ENCODE measurements at places on chromosomes 4 and X.

DNA sequence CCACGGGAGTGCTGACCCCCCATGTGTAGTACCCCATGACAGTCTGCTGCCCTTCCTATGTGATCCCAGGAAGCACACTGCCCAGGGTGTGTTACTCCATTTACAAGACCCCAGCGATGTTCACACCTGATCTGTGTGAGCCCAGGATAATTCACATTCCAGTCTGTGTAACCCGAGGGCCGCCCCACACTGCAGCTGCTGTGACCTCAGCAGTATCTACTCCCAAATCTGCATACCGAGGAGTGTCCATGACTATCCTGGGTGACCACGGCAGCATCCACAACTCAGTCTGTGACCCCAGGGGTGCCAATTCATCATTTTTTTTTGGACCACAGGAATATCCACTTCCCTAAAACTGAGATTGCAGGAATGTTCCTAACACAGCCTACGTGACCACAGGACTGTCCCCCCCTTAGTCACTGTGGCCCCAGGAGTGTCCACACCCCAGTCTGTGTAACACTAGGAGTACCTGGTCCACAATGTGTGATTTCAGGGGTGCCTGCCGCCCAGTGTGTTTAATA, 7.8 kb upstream of the GLOD5 start:
- no peak for DNase-seq

DNA sequence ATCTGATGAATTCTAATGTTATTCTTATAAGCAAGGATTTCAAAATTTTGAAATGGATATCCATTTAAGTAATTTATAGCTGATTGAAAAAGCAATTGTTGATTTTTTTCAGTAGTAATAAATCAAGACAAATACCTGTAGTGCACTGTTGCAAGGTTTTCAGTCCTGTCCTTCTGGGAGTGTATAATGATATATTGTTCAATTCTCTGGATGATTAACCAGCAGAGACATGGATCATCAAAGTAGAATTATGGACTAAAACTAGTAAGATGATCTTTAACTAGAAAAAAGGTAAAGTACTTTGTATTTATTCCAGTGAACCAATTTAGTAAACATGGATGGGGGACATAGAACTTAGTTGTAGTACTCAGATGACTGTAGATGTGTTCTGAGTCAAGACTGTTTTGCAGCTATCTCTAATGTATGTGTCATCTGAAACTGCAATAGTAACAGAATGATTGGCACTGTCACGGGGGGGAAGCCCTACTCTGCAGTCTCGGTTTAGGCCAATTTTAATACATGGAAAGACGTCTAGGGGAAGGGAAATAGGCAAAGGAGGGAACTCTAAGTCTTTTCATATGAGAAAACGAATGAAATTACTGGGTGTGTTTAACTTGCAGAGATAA, 121.9 kb downstream of the GLRA3 start:
- DNase-seq, result no peak

DNA sequence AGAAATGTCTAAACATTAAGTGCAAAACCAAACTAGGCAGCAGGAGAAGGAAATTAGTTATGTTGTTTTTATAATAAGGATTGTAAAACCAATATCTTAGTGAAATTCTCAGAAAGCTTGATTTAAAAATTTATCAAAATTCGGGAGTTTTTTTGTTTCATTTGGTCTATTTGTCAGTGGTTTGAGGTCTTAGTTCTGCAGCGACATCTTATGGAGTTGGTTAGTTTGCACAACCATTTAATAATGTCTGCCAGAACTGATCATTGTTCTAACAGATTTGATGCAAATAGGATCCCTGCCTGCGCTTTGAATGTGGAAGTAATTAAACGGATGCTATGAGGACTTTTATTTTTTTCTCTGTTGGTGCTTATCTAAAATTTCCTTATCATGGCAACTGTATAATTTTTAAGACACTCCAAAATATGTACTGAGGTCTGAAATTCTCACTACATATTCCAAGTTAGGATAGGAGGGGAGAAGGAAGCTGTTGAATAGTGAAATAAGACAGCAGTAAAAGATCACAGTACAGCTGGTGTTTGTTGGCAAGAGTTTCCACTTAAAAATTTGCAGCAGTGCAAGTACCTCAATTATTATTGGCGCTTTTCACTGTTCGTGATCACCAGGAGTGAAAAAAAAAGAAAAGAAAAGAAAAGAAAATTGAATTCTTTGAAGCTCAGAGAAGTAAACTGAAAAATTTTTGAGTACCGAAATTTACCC, 2521.4 kb downstream of the ARAP2 start:
- no peak for DNase-seq

GRCh38 chrX:3443184-3443583, 96.7 kb upstream of the MXRA5 start:
- DNase-seq, result no peak

DNA sequence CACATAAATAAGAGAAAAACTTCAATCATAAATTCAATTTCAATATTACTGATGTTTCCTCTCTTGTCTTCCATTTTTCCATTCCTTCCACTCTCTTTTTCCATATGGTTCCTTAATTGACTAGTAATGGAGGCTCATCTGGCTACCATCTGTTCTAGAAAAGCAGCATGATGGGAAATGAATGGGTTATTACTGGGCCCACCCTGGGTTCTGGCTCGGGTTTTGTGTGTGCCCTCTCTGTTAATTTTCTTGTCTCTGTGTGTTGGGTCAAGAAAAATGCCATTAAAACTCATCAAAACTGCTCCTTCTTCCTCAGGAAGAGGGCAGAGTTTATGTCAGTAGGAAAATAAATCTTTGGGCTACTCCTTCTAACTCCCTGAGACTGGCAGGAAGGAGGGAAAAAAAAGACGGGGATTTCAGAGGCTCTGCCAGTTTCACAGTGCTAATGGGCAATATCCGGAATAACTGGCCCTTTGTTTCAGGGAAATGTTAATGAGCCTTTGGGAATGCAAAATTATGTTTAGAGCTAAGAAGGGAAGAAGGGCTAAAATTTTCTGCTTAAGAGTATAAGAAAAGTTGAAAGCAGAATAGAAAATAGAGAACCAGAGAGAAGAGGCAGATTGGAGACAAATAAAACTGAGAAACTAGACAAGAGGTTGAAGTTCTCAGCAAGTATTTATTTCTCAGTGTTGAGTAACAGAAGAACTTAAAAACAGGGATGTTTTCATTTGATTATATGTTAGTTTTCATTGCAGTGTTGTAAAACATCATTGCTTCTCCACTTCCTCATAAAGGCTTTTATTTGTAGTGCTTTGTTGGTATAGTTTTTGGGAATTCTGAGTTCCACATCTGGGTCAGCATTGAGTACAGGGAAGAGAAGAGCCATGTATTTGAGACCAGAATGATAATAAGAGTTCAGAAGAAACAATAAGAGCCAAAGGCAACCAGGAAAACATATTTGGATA, 19.7 kb downstream of the GABRB1 start:
- DNase-seq, result no peak

GRCh38 chr4:147590249-147590920, 26.8 kb upstream of the TMEM184C start:
- no peak for DNase-seq

DNA sequence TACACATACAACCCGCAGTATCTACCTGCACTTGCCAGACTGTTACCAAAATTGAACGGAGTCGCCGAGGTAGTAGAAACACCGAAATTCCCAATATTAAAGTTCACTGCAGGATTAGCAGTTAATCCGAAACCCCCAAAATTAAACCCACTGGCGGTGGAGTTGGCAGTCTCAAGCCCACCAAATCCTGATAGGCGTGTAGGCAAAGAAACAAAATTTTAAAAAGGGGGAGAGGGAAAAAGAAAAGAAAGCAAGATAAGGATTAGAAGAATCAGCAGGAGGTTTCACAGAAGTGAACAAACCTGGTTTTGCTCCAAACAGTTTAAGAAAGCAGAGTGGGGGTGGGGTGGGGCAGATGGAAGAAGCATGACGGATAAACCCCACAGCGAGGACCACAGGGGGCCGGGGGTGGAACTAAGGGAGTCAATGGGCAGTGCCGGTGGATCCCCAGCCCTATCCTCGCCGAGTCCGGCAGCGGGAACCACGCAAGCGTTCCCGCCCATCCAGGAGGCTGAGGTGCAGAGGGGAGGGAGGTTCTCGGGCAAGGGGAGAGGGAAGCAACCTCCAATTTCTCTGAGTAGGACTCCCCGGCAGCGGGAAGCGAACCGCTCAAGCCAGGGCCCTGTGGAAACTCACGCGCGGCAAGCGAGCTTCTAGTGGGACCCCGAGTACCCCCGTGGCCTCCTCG, 599 bp downstream of the NUP54 start:
- peak; percentile 52 for DNase-seq

- peak; percentile 66 for DNase-seq
Observed at GRCh38 chrX:72121383-72121782, 10.3 kb downstream of the RTL5 start.

- no peak for DNase-seq
Observed at GRCh38 chrX:81120258-81120935, 81.3 kb downstream of the HMGN5 start.

DNA sequence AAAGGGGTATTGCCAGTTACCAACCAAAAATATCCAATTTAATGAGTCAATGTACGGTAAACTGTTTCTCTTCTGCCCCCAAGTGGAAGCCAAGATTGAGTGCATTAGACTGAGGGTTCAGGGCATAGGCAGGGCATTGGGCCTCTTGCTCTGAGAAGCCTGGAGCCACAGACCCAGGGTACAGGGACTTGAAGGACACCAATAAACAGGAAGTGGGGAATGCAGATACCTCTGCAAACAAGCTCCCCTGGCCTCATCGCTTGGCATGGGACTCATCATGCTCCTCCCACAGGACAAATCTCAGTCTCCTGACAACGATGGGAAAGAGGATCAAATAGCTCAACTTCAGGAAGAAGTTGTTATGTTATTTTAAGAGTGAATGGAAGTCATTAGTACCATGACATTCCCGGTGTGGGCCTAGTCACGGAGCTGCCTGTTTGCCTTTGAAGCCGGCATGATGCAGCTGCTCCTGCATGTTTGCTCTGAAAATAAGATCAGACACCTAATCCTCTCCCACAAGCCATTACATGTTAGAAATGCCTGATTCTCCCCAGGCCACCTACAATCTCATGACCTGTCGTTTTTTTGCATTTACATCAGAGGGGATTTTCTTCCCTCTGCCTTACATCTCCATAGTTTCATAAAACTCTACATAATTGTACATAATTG, 224.2 kb downstream of the RCHY1 start:
- DNase-seq, result no peak

GRCh38 chr4:145984563-145984962, 45.9 kb upstream of the ZNF827 start:
- no peak for DNase-seq

- DNase-seq, result peak; percentile 42
Observed at GRCh38 chr4:37666625-37667071, 19.5 kb downstream of the RELL1 start.
